ENCODE measurements at places on chromosomes 2 and 18.
A peak's percentile ranks its signal among the peaks of the same experiment; 100 is the strongest.

- DNase-seq: no peak
Measured at GRCh38 chr2:8984157-8984556, 19.3 kb downstream of the MBOAT2 start.

DNA sequence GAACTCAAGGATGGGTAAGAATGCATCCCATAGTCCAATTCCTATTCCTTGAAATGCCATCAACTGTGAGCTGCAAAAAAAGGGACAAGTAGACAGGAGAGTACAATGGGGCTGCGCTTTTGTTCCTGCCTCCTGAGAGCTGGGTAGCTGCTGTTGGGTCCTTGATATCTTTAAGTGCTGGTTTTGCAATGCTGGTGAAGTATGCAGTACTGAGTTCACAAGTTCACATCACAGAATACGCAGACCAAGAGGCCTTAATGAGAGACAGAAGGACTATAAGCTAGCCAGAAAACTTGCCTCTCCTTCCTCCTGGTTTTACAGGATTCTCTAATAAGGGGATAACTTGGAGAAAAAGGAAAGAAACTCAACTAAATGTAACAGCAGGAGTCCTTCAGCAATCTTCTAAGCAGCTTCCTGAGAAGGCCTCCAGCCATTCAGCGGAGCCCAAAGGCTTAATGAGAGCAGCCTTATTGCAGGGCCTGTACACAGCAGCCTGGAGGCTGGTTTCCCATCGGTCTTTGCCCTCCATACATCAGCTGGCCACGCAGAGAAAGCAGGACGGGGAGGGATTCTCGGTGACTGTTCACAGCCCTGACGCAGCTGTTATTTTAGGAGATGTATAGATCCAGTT, 293.1 kb downstream of the CDCA7 start:
- no peak for DNase-seq

DNA sequence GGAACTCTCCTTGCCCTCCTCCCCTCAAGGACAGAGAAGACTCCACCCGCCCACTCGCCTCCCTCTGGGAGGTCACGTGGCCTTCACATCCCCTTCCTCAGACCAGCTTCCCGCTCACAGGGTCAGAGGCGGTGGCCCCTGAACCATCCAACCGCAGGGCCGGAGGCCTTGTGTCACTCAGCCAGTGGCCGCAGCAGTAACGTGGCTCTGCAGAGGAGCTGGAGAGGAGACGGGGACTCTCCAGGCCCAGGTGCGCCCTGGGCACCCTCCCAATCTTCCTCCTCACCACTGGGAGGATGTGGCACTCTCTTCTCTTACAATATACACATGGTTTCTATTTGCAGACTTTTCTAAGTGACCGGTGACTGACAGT, 161.7 kb downstream of the TWIST2 start:
- no peak for DNase-seq

DNA sequence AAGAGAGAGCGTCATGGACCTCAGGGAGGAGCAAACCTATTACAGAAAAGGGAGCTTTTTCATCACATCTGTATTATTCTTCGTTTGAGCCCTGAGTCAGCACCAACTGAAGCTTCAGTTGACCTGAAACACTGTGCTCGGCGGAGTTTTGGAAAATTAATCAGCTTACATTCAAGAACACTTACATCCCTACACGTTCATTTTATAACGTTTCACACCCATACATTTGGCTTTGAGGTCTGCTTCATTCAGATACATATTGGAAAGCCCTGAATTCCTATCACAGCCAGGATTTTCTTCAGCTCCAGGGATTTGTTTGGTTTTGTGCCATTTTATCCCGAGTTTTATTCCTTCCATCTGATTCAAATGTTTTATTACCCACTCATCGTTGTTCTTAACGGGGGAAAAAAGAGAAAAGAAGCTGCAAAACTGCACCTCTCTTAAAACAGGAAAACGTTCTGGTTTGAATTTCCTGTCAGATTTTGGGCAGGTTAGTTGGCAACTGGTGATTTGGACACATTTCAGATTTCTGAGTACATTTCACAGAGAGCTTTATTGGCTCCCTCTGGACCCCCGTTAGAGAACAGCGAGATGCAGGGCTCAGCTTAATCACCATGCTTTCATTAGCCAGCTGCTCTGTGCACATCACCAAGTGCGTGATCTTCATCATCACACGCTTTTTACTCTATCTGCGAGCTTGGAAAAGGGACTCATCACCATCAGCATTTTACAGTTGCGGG, 88.8 kb downstream of the CDC42EP3 start:
- DNase-seq: no peak

DNA sequence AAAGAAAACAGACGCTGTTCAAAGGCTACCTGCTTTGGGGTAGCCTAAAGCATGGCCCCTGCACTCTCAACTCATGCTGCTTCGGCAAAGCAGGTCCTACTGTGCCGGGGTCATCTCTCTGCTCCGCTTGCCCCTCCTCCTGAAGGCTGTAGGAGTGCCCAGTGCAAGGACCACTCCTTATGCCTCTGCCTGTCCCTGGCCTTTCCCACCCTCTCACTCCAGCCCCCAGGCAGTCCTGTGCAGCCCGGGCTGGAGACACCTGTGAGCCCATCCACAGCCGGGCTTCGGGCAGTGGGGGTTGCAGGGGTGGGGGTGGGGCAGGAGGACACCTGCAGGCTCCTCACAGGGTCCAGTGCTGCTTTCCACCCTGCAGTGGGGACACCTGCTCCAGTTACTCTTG, 69.1 kb downstream of the ACKR3 start:
- no peak for DNase-seq

- DNase-seq: no peak
Measured at GRCh38 chr2:230961091-230961491, 34.8 kb upstream of the SPATA3 start.

GRCh38 chr2:128384446-128384845, 65.8 kb upstream of the HS6ST1 start:
- DNase-seq: no peak

GRCh38 chr2:163682695-163683094, 53.1 kb downstream of the FIGN start:
- DNase-seq: no peak

DNA sequence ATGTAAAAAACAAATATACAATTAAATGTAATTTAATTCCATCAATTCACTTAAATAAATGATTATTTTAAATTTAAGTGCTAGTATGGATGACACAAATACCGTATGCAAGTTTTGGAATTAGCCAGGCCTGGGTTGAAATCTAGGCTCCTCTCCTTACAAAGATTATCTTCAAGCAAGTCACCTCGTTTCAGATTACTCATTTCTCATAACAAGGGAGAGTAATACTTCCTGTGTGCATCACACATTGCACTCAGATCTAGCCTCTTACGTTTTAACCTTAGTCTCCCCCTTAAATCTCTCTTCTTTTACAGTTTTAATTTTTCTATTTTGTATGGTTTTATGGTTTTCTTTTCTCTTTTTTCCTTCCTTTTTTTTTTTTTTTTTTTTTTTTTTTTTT, 1475.9 kb upstream of the NXPH2 start:
- no peak for DNase-seq

DNA sequence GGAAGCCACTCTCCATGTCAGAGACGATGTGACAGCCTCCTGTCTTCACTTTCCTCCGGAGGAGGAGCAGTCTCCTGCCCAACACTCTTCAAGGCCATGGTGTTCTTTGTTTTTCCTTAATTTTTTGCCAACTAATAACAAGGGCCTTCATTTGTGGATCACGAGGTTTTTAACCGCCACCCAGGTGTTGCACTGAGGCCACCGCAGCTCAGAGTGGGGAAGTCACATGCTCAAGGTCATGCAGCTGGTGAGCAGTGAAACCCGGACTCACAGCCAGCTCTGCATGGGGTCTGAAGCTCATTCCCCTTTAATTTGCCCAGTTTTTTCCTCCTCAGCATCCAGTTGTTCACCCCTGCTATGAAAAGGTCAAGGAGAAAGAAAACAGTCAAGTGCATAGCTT, 19.6 kb downstream of the ENOSF1 start:
- no peak for DNase-seq

- peak; percentile 21 for DNase-seq
Measured at GRCh38 chr2:43609290-43609918, 13.6 kb upstream of the THADA start.

- DNase-seq: peak; percentile 27
Measured at GRCh38 chr2:119126650-119127049, 31.9 kb downstream of the C1QL2 start.

DNA sequence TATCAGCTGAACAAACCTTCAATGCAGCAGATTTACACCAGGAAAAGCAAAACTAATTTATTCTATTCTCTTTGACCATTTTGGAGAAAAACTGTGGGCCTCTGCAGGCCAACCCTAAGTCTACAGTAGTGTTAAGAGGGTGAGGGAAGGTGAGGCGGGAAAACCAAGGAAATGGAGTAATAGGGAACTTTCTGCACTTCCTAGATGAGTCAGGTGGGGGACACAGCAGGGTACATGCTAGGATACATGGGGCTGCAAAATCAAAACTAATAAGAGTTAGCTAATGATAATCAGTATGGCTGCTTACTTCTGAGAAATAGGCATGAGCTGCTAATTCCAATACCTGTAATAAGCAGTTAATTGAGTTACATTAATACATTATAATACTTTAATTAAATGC, 66.0 kb upstream of the PGAP1 start:
- no peak for DNase-seq

DNA sequence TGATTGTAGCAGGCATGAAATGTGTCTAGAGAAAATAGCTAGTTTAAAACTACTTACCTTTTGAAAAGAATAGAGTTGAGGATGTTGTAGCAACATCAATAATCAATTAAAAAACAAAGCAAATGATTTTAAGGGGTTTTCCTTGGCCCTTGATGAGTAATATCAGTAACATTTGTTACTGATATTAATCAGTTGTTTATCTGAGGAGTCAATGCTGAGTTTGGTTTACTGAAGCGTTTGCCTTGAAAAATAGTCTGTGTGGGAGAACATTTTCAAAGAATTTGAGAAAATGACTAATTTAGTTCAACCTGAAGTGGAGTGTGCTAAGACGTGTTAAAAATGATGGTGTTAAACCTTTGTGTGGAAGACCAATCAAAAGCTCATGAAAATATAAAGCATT, 9.3 kb downstream of the PTH2R start:
- DNase-seq: no peak

GRCh38 chr18:41077076-41077475, 878.0 kb upstream of the PIK3C3 start:
- DNase-seq: no peak

DNA sequence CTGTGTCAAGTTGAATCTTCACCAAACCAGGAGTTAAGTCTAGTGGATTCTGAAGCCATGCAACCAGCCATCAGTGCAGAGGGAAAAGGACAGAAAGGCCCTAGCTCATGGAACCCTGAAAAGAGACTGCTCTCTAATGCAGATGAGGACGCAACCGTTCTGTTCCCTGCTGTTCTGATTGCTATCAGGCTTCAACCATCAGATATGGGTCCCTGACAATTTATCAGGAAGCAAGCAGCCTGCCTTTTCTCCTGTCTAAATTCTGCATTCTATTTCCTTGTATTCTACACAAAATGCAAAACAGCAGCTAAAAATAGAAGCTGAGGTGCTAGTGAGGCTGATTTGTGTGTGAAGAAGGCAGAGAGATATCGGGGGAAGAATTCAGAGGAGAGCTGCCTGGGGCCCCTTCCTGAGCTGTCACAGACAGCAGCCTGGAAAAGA, 68.4 kb upstream of the RTN4 start:
- no peak for DNase-seq

DNA sequence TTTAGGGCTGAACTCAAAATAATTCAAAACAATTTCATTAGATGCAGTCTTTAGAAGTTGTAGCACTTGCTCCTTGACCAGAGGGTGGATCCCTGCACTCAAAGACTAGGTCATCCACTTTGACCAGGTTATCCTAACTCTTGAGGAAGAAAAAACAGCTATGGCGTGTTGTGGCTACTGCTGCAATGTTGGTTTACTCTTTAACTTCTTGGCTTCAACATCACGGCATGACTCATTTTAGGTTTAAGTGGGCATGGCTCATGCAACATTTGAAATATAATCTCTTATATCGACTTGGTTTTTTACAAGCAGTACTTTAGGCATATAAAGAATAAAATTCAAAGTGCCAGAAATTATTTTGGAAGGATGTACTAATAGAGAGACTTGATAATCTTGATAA, 35.4 kb downstream of the ANKRD29 start:
- no peak for DNase-seq

GRCh38 chr2:108776475-108776874, 10.1 kb upstream of the CCDC138 start:
- no peak for DNase-seq

GRCh38 chr2:22737144-22737543, 647.8 kb upstream of the KLHL29 start:
- no peak for DNase-seq
